Lower leg skin (tissue), 4 donors: ENCODE measurements at places on chromosomes 16 and 17. TPM values are rescaled to one million over a fixed set of nuclear protein-coding genes. Genes with fewer than 3 reads are reported as not detected.

Gene GPR142
- not detected for total RNA-seq

Gene TAC4
- not detected for total RNA-seq

Gene NPIPB8
- total RNA-seq: not detected

Gene NOTUM
- total RNA-seq: 1.1 TPM

Gene TBC1D3G
- total RNA-seq: 3.6 TPM

Gene PRKCB
- 7.4 TPM for total RNA-seq

Gene VMO1
- 2.2 TPM for total RNA-seq

Gene LRRC37A
- total RNA-seq: 1.1 TPM

Gene HOXB5
- 0.55 TPM for total RNA-seq

Gene PRSS8
- 162 TPM for total RNA-seq

Gene SYNGR3
- 1.1 TPM for total RNA-seq

Gene ZNF423
- total RNA-seq: 3.7 TPM

Gene CX3CL1
- total RNA-seq: 25.3 TPM

Gene MGAT5B
- total RNA-seq: 0.19 TPM

Gene C16orf74
- 13.0 TPM for total RNA-seq

Gene TBC1D3C
- total RNA-seq: not detected

Gene CD300E
- not detected for total RNA-seq

Gene FBXW10
- total RNA-seq: not detected

- no peak for DNase-seq
Measured at GRCh38 chr17:76247304-76247703, 7.0 kb upstream of the RNF157 start.

GRCh38 chr17:54813896-54814295, 86.8 kb upstream of the TOM1L1 start:
- DNase-seq: no peak

DNA sequence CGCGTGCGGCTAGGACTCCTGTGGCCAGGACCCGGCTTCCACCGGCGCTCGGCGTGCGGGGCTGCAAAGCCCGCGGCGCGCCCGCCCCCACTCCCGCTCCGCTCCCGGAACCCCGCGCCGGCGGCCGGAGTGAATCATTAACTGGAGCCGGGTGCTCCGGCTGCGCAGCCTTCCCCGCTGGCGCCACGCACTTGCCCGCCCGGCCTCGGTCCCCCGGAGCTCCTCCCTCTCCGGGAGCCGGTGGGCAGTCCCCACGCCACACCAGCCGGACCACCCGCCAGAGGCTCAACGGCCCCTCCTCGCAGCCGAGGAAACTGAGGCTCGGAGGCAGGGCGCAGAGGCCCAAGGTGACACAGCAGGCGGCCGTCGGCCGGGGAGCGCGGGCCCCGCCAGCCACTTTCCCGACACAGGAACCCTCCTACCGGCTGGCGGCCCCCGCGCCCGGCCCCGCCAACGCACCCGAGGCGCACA, 580 bp downstream of the BCAR1 start:
- no peak for DNase-seq

DNA sequence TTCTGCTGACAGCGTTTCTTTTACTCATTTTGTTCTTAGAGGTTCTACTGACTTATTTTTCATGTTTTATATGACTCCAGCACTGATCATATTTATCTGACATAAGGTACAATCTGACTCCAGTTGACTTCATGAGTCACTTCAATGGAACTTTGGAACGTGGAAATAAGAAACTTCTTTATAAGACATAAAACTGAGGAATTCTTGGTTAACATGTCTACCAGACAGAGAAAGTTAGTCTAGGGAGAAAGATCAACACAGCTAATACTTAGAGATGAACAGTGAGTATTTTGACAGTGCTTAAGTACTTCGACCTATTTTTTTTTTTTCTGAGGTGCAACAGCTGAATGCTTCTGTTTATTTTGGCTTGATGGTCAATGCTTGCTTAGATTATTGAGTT, 679.5 kb downstream of the KCNJ2 start:
- no peak for DNase-seq

- DNase-seq: no peak
Measured at GRCh38 chr16:53737552-53737951, 33.6 kb downstream of the FTO start.

DNA sequence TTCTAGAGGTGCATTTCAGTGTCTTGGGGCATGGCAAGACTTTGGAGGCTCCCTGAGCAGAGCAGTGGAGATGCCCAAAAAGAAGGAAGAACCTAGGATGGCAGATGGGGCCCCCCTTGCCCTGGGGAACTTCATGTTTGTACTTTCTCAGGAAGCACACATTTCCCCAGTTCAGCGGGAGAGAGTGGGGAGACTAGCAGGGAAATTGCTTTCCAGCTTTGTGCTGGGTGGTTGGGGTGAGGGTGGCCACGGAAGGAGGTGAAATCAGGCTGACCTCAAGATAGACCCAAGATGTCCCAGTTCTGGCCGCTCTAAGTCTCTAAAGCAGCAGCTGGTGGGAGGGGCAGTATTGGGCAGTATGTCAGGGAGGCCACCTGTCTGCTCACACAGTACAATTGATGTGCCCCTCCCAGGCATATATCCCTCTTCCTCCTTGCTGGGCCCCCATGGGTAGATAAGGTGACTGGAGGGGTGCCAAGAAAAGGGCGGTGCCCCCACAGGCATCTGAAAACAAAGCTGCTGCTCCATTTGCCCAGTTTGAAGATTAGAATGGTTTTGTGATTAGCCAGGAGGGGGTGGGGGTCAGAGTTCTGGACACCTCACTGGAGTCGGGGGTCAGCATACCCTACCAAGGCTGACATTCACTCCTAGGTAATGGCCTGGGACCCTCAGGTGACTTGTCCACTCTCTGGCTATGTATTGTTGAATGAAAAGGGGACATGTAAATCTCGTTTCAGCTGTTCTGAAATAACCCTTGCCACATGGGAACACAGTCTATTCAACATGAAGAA, 17.1 kb upstream of the NAGLU start:
- DNase-seq: no peak

- no peak for DNase-seq
Measured at GRCh38 chr16:1157639-1158455, 4.9 kb downstream of the CACNA1H start.

GRCh38 chr16:19948186-19949104, 63.8 kb upstream of the GPRC5B start:
- DNase-seq: no peak

GRCh38 chr17:9330141-9330540, 245.5 kb downstream of the STX8 start:
- no peak for DNase-seq

DNA sequence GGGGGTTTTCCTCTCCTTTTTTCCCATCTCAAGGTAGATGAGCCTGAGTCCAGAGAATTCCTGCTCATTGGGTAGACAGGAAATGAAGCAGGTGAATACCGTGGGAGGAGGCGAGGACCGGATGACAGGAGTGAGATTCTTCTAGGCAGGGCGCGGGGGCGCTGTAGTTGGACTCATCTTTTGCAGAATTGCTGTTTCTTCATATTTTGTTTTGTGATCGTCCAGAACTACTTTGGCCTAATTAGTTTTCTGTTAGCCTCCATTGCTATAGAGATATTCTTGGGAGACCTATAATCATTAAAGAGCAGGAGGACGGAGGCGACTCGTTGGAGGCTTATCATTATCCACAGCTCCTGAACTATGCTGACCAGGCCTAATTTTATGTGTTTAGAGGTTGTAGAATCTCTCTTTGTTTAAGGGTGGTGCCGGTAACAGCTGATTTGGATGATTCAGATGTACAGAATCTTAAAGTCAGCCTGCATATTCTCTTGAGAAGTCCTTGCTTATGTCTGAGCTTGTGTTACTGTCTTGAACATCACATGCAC, 650 bp downstream of the ATP6V0A1 start:
- peak; percentile 36 for DNase-seq

DNA sequence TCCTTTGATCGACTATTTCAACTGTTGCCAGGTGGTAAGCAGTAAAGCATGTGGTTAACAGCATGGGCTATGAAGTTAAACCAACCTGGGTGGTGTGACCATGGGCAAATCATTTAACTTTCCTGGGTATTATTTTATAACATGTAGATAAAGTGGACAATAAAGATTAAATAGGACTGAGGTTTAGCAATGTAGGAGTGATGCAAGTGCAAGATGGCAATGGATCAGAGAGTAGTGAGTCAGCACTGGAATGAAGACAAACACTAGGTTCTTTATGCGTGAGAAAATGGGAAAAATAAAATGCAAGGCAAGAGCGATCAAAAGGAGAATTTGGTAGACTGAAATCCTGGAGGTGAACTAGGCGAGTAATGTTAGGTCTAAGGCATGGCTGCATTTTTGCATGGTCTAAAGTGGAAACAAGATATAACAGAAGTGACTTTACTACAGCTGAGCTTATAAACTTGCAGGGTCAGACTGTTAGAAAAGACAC, 222.4 kb upstream of the AXIN2 start:
- no peak for DNase-seq

- DNase-seq: no peak
Measured at GRCh38 chr16:20214401-20214800, 112.9 kb downstream of the GP2 start.

GRCh38 chr17:78997231-78997741, 12.3 kb downstream of the CANT1 start:
- DNase-seq: peak; percentile 77

DNA sequence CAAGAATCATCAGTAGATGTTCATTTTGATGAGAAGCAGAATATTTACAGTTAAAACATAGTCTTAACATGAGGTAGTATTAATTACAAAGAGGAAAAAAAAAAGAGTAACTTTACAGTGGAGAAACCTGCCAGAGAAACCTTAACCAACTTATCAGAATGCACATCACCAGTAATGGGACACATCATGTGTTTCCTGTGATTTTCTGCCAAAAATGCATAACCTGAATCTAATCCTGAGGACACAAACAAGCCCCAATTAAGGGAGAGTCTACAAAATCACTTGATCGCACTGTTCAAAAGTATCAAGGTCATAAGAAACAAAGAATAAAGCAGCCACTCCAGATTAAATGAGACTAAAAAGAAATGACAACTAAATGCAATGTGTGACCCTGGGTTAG, 18.2 kb upstream of the QRICH2 start:
- DNase-seq: no peak

DNA sequence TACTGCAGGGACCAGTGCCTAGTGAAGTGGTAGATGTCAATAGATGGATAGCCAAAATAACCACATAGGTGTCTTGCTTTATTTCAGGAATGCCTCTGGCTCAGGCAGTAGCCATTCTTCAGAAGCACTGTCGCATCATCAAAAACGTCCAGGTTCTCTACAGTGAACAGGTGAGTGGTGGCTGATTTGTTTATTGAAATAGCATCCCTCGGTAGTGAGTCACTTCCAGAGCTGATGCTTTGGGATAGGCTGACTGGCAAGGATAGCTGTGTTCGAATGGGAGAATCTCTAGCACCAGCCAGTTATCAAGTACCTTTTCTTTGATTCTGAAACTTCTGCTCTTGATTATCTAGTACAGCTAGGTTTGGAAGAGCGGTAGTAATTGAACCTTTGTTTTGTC, 10.3 kb downstream of the PHAF1 start:
- no peak for DNase-seq

DNA sequence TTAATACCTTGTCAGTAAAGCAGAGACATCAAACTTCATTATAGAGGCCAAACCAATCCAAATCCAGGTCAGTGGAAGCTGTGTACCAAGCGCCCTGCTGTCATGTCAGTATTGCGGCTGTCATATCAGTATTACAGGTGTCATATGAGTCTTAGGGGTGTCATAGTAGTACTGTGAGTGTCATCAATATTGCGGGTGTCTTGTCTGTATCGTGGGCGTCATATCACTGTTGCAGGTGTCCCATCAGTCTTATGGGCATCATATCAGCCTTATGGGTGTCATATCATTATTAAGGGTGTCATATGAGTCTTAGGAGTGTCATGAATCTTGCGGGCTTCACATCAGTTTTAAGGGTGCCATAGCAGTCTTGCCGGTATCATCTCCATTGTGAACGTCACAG, 6.0 kb upstream of the PRDM7 start:
- no peak for DNase-seq

DNA sequence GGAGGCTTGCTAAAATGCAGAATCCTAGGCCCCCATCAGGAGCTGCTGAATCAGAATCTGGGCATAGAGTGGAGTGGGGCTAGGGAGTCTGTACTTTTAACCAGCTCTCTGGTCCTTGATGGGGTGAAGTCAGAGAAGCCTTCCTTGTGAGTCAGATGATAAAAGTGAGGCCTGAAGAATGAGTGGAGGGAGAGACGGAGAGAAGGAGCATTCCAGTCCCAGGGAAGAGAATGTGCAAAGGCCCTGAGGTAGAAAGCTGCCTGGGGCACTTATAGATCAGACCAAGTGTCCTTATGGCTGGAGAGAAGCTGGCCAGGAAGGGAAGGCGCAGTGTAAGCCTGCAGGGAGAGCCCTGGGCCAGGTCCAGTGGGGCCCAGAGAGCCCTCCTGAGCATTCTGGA, 235.1 kb upstream of the NLRP1 start:
- DNase-seq: no peak

DNA sequence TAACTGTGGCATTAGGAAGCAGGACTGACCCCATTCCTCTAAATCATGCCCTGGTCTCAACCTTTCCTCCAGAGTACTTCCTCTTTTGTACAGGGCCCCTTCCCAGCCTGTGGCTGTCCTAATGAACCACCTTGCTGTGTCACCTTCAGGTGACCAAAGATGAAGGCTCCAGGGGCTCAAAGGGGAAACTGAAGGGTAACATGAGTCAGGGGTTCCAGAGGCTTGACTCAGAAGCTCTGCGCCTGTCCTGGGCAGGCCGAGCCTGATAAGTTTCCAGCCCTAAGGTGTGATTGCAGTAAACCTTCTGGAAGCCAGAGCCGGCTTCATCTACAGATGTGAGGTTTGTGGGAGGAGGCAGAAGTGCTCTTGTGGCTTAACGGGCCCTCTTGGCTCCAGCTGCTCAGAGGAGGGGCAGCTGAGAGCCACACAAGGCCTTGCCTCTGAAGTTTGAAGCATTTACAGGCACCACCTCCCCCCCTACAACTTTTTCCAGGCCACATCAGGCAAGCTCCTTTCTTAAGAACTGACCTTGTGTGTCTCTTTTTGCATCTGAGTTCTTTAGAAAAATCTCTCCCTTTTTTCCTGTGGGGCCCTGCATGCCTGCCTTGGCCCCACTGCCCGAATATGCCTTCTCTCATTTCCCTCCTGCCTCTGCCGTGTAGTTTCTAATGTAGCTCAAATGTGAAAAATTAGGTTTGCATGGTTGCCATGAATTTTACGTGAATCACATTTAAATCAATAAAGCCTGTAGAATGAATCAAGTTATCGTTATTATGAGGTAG, 149.9 kb downstream of the CLEC16A start:
- DNase-seq: no peak

DNA sequence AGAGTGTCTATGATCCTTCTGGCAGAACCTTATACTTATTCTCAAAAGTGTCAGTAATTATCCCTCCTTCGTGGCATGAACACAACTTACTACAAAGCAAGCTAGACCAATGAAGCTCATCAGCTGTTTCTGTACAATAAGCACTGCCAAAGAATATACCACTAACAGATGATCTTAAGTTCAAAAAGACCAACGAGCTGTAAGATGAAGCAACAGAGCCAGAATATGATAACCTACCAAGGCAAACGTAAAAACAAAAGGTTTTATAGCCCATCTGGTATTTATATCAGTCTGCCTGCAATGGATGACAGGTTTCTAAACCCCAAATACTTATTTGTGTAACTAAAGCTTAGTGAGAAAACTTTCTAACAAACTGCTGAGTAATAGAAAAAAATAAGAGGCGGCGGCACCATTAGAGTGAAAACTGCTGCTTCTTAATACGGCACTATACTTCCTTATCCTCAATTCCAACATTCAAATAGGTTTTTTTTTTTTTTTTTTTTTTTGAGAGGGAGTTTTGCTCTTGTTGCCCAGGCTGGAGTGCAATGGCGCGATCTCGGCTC, 22.1 kb downstream of the NME2 start:
- no peak for DNase-seq

GRCh38 chr17:1796800-1797199, 32.9 kb downstream of the SMYD4 start:
- no peak for DNase-seq
